GM04503 (cell line): ENCODE measurements at places on chromosomes 5 and 9.

DNA sequence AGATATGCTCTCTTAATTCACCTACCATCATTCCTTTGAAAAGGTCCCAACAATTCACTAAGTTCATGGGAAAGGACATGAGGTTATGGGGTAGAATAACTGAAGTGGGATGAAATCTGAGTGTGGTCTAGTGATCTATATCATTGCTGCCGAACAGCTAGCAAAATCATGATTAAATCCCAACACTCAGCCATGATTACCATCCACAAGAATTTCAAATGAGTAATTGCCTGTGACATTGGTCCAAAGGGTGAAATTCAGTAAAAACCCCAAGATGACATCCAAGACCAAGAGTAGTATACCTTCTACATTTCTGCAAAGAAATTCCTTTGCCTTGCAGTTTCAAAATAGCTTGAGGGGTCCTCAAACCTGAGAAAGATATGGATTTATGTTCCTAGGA lies 225.6 kb downstream of the SPOCK1 start:
- DNase-seq, result no peak

DNA sequence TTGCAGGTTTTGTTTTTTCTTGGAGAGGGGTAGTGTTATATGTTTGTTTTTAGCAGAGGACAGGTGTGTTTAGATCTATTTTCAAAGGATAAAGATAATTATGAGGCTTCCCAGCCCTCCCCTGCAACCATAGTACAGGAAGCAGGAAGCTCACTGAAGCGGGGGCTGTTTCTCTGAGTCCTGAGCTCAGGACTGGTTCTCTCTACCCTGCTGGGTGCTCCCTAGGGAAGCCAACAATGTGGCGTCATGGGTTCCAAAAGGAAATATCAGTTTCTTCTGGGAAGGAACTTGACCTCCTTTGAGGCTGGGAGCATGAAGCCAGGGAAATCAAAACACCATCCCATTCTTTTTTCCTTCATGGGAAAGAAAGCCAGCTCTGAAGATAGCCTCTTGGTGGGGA lies 62.2 kb downstream of the RAD23B start:
- no peak for DNase-seq

DNA sequence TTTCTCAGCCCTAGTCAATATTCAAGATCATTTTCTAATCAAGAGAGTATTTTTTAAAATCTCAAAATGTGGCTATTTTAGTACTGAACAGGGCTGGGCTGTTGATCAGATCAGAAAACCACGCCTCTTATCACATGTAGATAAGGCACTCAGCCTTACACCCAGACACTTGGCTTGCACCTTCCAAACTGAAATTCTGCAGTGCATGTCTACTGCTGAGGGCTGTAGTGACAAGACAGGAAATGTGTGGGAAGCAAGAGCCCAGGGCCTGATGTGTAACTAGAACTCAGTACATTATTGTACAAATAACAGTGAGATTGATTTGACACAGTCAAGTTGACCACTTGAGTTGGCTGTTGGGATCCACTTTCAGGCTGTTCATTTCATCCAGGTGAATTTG lies 48.6 kb downstream of the UBE2QL1 start:
- DNase-seq, result no peak

- DNase-seq, result no peak
Measured at GRCh38 chr9:92467511-92467910, 14.8 kb downstream of the ASPN start.

- DNase-seq, result no peak
Measured at GRCh38 chr5:150540615-150541396, 32.9 kb downstream of the NDST1 start.

DNA sequence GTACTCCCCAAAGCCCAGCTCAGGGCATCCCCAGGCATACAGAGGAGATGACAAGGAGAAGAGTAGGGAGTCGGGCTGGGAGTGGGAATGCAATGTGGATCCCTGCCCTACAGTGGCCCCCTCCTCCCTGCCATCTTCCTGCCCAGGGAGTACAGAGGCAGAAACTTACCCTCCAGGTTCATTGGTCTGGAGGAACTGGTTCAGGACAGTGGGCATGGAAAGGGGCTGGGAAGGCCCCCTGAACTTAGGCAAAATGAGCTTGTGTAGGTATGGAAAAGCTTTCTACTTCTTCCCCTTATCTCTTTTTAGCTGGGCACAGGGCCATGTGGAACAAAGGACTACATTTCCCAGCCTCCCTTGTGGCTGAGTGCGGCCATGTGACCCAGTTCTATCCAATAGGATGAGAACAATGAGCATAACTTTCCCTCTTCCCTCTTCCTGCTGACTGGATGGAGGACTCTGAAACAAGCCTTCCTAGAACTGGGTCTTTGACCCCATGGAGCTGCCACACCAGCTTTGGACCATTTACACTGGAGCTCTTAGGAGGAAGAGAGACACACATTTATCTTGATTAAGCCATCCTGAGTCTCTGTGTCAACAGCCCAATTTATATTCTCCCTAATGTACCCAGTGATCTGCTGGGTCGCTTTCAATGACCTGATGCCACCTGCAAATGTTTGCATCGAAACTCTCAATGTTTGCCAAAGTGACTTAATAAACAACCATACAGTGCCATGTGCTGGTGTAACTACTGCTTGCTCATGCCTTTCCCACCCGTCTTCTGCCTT lies 25.0 kb upstream of the HMCN2 start:
- no peak for DNase-seq

- DNase-seq, result no peak
Measured at GRCh38 chr9:77271023-77271690, 93.8 kb downstream of the VPS13A start.

DNA sequence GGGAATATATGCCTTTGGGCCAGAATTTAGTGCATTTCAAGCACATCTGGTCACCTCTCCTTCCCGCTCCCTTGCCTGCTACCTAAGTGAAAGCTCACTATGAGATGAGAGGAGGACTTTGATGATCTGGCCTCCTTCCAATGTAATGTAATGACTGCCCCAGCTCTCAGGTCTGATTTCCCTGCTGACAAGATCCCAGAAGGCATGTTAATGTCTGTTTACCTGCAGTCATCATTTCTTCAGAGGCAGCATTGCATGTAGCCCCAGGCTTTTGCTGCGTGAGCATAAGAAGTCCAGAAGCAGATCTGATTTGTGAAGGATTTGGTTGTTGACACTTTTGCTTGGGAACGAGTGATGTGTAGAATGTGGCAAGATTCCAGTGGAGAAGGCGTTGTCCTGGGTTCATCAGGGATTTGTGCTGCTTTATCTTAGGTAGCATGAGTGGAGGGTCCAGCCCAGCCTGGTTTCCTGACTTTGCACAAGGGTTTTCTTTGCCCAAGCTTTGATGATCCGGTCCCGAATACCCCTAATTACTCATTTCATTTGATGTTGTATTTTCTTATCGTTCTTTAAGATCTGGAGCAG lies 192.7 kb downstream of the GOLPH3 start:
- DNase-seq, result no peak

GRCh38 chr9:33273972-33274328 lies 9.1 kb downstream of the CHMP5 start:
- DNase-seq, result no peak

DNA sequence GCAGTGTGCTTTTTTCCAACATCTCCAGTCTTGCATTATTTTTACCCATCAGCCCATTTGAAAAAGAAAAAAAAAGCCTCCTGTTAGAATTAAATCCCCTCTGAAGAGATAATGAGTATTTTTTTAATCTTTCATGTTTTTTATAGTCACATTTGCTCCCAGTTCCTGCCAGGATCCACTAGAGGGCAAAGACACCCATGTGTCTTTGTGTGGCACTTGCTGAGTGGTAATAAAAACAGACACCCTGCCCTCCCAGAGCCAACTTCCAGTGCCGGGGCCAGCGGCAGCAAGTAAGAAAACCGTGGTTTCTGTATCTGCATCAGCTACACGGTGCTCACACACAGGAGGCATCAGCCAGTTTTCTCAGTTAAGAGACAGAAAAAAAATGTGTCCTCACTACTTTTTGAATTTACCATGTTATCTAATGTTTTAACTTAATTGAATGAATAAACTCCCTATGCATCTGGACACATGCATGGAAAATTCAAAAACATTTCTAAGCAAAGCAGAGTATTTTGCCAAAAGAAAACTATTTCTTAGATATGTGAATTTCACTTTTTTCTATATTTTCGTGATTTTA lies 70.2 kb upstream of the PLEKHG4B start:
- no peak for DNase-seq

DNA sequence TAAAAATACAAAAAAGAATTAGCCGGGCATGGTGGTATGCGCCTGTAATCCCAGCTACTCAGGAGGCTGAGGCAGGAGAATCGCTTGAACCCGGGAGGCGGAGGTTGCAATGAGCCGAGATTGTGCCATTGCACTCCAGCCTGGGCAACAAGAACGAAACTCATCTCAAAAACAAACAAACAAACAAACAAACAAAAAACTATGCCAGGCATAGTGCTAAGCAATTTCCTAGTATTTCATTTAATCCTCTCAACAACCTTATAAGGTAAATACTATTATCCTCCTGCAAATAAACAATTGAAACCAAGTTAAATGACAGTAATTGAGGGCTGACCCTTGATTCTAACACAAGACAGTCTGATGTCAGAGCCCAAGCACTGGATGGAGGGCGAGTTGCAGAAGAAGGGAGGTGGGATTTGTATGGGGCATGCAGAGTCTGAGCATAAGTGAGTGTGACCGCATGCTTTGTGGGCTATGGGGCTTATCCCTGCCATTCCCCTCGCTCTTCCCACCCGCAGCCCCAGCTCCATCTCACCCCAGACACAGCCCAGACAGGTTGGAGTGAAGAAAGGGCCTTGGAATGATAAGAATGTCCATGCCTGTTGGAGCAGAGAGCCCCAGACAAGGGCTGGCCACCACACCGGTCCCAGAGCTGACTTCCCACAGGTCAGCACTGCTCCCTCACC lies 24.3 kb upstream of the RPS14 start:
- no peak for DNase-seq

- DNase-seq, result no peak
Measured at GRCh38 chr5:122951658-122952057, 84.9 kb downstream of the PPIC start.

- DNase-seq, result no peak
Measured at GRCh38 chr9:99103901-99104458, 933 bp upstream of the TGFBR1 start.

DNA sequence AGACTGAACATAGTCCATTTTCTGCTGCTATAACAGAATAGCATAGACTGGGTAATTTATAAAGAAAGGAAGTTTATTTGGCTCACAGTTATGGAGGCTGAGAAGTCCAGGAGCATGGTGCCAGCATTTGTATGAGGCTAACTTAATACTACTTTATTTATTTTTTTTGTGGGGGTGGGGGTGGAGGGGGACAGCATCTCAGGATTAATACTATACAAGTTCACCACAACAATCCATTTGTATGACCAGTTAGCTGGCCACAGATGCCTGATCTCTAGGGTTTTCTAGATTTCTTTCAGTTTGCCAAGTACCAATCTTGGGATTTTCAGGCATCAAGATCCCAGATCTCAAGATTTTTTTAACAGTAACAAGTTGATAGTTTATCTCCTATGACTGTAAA lies 20.3 kb downstream of the ANGPTL2 start:
- DNase-seq, result no peak

DNA sequence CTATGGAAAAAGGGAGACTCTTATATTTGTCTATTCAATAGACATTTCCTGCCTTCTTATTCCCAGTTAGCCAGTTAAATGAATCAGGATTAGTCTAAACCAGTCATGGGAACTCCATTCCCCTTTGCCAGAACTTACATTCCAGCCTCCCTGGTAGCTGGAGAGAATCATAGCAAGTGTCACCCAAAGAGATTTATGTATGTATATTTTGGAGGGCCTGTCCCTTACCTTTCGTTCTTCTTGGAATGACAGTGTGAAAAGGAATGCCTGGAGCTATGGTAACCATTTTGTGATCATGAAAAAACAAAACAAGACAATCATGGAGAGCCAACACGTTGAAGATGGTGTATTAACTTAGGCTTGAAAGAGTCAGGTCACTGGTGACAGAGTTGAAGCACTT lies 627.7 kb downstream of the CCDC171 start:
- DNase-seq, result peak; percentile 61

DNA sequence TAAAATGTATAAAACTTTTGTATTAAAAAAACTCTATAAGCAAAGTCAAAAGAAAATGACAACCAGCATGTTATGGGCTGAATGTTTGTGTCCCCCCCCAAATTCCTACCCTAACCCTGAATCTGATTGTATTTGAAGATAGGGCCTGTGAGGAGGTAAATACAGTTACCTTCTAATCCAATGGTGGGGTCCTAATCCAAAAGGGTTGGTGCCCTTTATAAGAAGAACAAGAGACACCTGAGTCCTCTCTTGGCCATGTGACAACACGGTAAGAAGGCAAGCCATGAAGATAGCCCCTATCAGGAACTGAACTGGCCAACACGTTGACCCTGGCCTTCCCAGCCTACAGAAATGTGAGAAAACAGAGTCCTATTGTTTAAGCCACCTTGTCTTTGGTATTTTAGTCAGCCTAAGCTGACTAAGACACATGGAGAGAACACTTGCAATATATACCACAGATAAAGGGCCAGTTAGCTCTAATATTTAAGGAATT lies 49.7 kb upstream of the AKNA start:
- DNase-seq, result no peak

DNA sequence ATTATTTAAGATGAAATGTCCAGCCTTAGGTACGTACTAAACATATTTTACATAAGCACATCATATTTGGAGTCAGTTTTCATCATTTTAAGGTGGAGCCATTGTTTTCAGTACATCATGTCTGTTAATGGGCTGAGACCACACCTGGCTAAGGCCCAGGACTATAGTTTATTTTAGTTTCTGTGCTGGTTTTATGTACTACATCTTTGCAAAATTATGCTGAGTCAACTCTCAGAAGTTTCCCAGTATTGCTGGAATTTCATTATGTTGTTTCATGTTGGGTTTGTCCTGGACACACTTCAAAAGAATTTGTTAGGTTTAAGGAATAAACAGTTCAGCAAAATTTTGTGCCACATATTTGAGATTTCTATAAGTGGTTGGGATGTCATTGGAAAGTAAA lies 171.2 kb downstream of the CCDC171 start:
- DNase-seq, result peak; percentile 6

DNA sequence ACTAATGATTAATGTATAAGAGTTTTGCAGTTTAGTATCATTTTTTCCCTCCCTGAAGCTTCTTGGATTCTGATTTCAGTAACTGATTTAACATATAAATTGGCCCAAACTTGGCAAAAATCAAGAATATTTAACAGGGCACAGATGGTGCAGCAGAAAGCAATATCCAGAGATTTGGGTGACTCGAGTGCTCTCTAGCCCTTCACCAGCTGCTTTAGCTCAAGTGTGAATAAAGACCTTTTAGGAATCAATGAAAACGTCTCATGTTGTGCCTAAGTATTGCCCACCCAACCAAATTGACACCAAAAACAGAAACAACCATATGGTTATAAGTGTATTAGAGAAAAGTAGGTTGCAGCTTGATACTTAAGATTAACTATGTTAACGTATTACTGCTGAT lies 933.4 kb upstream of the PTPRD start:
- DNase-seq, result no peak

GRCh38 chr9:96383165-96383942 lies at the start of gene SLC35D2:
Gene SLC35D2, minus strand, starts transcription at chr9:96383711. Its CDS starts 77 bp downstream, at chr9:96383634.
- DNase-seq, result no peak

- no peak for DNase-seq
Measured at GRCh38 chr5:158877124-158877581, 222.6 kb downstream of the EBF1 start.

GRCh38 chr9:28730111-28730510 lies 1156.8 kb upstream of the C9orf72 start:
- DNase-seq, result no peak

- DNase-seq, result no peak
Measured at GRCh38 chr5:178429491-178430185, 160.6 kb downstream of the COL23A1 start.
